H1 (cell line): ENCODE measurements at places on chromosomes 5 and 9. TPM values are rescaled to one million over a fixed set of nuclear protein-coding genes. Genes with fewer than 3 reads are reported as not detected.

DNA sequence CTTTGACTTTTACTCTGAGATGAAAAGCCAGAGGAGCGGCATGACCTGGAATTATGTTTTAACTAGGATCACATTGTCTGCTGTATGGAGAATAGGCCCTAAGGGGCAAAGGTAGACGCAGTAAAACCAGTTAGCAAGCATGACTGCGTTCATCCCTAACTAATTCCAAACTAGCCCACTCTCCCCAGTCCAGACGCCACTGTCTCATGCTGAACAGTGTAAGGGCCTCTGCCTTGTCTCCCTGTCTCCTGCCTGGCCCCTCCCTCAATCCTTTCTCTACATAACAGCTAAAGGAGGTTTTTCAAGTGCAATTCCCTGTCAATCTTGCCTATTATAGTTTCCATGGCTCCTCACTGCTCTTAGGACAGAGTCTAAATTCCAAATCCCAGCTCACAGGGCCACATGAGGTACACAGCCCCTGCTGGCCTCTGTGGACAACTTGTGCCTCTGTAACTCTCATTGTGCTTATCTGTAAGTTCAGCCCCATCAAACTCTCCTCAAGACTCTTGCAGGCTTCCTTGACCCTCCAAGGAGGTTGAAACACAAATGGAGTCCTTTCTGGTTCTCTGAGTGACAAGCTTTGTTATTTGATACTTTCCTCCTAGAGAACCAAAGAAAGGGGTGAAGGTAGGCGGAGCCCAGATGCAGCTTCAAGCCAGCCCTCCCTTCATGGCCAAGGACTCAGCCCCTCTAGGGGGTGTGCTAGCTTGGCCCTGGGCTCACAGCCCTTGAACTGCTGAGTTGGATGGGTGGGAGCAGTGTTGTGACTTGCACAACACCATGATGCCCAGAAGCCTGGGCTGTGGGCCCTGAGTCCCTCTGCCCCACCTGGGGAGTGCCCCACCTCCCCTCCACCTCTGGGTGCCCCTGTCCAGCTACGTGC is 16.0 kb upstream of the SLC22A4 start:
- H3K36me3 ChIP-seq, result no peaks in the 10 kb centered on the region
- no peaks in the 10 kb centered on the region for H3K27me3 ChIP-seq
- H3K27ac ChIP-seq, result no peak overlapping the region
- H3K4me3 ChIP-seq, result no peak overlapping the region
- peaks cover 1% of the 10 kb centered on the region; the same call in 1 of the 2 replicates for H3K4me1 ChIP-seq
- DNase-seq, result no peak

DNA sequence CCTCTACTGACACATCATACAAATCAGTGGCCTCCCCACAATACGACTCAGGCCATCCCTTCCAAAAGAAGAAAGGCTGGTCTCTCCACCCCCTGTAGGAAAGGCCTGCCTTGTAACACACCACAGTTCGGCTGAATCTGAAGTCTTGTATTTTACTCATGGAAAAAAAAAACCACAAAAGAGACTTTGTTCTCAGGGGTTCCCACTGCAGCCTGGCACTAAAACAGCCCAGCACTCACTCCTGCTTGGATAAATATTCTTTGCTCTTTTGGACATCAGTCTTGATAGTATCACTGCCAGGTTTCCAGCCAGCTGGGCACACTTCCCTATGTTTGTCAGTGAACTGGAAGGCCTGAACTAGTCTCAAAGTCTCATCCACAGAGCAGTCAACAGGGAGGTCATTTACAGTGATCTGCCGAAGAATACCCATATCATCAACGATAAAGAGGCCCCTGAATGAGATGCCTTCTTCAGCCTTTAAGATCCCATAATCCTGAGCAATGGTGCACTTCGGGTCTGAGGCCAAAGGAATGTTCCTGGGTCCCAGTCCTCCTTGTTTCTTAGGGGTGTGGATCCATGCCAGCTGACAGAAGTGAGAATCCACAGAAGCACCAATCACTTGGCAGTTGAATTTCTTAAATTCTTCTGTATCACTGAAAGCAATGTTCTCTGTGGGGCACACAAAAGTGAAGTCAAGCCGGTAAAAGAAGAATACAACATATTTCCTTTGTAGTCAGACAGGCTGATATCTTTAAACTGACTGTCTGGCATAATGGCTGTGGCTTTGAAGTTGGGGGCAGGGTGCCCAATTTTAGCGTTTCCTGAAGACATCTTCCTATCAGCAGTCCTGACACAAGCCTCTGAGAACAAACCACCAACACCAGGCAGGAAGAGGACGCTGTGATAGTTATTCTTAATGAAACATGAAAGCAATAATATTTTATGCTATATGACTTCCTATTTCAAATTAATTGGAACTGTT is 198.1 kb downstream of the LURAP1L start:
- no peak overlapping the region for H3K4me3 ChIP-seq
- H3K4me1 ChIP-seq, result no peaks in the 10 kb centered on the region
- H3K36me3 ChIP-seq, result no peaks in the 10 kb centered on the region
- no peak for DNase-seq

DNA sequence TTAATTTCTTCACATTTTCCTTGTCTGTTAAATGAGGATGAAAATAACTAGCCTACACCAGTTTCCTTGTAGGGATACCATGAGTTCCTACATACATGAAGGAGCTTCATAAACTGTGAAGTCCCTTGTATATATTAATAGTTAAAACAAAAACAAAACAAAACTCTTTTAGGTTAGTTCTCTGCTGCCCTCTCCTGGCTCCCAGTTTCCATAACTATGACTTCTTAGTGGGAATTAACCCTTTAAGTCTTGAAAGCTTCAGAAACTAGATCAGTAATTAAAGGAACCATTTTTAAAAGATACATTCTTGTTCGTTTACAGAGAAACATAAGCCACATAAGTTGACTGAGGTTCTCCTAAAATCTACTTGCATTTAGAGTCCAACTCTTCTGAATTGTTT is 500.0 kb upstream of the C9orf72 start:
- no peak overlapping the region for H3K27ac ChIP-seq
- H3K36me3 ChIP-seq, result no peaks in the 10 kb centered on the region
- no peak overlapping the region for H3K4me3 ChIP-seq
- no peaks in the 10 kb centered on the region for H3K27me3 ChIP-seq
- DNase-seq, result peak; percentile 9

- no peaks in the 10 kb centered on the region for H3K4me1 ChIP-seq
- H3K36me3 ChIP-seq, result peaks cover 1% of the 10 kb centered on the region; the same call in 1 of the 2 replicates
- DNase-seq, result no peak
- H3K27me3 ChIP-seq, result no peaks in the 10 kb centered on the region
These were observed 22.4 kb downstream of the UTP15 start for GRCh38 chr5:73587923-73588322.

DNA sequence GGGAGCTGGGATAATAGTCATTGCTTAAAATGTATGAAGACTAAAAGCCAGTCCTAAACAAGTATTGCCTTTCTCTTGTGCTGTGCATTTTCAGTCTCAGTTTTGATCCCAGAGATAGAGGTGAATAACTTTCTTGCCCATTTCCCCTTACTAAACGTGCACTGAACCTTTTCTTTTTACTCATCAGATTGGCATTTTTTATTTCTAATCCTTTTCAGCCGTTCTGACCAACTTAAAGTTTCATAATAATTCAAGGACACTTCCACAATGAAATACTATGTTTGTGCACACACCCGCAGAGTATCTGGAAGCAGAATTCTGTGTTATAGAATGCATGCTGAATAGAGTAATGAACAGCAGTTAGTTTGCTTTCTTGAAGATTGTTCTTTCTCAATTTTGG is 343.6 kb downstream of the LRRC70 start:
- no peaks in the 10 kb centered on the region for H3K36me3 ChIP-seq
- no peak overlapping the region for H3K4me3 ChIP-seq
- H3K27me3 ChIP-seq, result no peaks in the 10 kb centered on the region
- H3K4me1 ChIP-seq, result no peaks in the 10 kb centered on the region
- no peak overlapping the region for H3K27ac ChIP-seq
- DNase-seq, result no peak

DNA sequence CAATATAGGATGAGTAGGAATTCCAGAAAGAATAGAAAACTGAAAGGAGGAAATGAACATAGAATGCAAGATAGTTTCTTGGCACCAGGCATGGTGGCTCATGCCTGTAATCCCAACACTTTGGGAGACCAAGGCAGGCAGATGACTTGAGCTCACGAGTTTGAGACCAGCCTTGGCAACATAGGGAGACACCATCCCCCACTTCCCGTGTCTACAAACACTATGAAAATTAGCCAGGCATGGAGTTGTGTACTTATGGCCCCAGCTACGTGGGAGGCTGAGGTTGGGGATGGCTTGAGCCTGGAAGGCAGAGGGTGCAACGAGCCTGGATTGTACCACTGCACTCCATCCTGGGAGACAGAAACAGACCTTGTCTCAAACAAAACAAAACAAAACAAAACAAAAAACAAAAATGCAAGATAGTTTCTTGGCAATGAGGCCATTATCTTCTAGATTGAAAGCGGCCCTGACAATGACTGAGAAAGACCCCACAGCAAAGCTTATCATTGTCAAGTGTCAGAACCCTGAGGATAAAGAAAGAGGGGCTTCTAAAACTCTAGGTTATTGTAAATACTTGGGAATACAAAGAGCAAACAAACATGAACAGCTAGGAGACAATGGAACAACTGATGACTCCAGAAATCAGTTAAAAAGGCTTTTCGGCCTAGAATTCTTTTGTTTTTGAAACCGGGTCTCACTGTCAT is 9.2 kb downstream of the SQSTM1 start:
- H3K4me1 ChIP-seq, result peaks cover 3% of the 10 kb centered on the region; the same call in 1 of the 2 replicates
- H3K4me3 ChIP-seq, result no peak overlapping the region
- no peak overlapping the region for H3K27ac ChIP-seq
- no peak for DNase-seq
- no peaks in the 10 kb centered on the region for H3K27me3 ChIP-seq

- H3K36me3 ChIP-seq, result peaks cover 54% of the 10 kb centered on the region
- no peak overlapping the region for H3K4me3 ChIP-seq
- peaks cover 9% of the 10 kb centered on the region; the same call in 1 of the 2 replicates for H3K4me1 ChIP-seq
- H3K27me3 ChIP-seq, result no peaks in the 10 kb centered on the region
- DNase-seq, result no peak
These were observed 72.5 kb downstream of the SEMA6A start for GRCh38 chr5:116502138-116502537.

- no peak for DNase-seq
- H3K4me3 ChIP-seq, result no peak overlapping the region
- H3K27me3 ChIP-seq, result no peaks in the 10 kb centered on the region
These were observed 617.4 kb downstream of the BRINP1 start for GRCh38 chr9:118751848-118752223.

- H3K27me3 ChIP-seq, result no peaks in the 10 kb centered on the region
- no peak for DNase-seq
- H3K4me3 ChIP-seq, result no peak overlapping the region
- no peak overlapping the region for H3K27ac ChIP-seq
These were observed 56.8 kb downstream of the FAT2 start for GRCh38 chr5:151534350-151534749.

- H3K4me3 ChIP-seq, result no peak overlapping the region
- no peaks in the 10 kb centered on the region for H3K27me3 ChIP-seq
- no peaks in the 10 kb centered on the region for H3K36me3 ChIP-seq
- H3K4me1 ChIP-seq, result no peaks in the 10 kb centered on the region
These were observed 274.0 kb downstream of the NSG2 start for GRCh38 chr5:174319551-174319950.

DNA sequence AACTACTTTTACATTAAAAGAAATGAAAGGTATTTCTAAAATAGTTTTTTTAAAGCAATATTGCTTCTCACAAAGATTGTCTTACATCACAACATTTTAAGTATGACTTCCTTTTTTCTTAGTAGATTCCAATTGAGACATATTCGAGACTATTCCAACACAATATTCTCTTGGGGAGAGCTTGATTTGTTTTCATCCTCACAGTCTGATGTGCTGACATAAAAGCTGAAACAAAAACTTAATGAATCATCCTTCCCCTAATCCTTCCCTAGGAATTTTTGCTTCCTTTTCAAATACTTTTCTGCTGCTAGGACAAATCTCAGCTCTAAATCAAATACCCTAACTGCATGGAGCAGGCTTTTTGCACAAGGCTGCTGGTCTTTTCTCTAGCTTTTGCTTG is 245.8 kb upstream of the MAP3K1 start:
- no peaks in the 10 kb centered on the region for H3K27me3 ChIP-seq
- no peak for DNase-seq
- no peak overlapping the region for H3K27ac ChIP-seq
- no peak overlapping the region for H3K4me3 ChIP-seq
- H3K4me1 ChIP-seq, result no peaks in the 10 kb centered on the region

DNA sequence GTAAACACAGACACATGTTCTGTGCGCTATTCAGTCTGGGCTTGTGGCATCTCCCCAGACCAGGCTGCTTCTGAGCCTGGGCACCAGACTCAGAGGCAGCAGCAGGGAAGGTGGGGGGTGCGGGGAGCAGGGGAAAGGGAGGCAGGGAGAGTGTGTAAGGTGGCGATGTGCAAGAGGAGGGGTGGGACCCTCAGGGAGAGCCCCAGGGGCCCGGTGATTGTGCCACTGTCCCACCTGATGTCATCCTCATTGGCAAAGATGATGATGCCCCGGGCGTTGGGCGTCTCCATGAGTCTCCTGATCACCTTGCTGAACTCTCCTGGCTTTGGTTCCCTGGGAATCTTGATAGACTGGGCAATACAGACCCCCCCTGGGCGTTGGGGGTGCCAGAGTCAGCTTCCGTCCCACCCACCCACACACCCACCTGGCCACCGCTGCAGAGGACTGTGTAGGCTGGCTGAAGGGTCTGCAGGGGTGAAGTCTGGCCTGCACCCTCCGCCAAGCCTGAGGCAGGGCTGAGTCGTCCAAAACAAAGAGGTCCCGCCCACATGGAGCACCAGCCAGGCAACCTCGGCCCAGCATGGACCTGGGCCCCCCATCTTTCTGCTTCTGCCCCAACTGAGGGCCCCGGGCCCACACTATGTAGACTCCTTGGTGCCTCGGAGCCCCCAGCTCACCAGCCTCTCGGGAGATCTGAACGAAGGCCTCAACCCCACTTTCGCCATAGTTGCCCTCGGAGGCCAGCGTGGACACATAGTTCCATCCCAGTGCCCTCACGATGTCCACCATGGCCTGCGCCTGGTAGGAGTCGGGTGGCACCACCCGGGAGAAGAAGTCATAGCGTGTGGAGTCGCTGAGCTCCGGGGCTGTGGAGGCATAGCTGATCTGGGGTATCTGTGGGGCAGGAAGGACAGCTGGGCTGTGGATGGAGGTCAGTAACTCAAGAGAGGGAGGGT is 3.7 kb downstream of the GRM6 start:
- H3K36me3 ChIP-seq, result no peaks in the 10 kb centered on the region; the same call in 1 of the 2 replicates
- no peak overlapping the region for H3K4me3 ChIP-seq
- peaks cover 26% of the 10 kb centered on the region for H3K27me3 ChIP-seq
- peaks cover 13% of the 10 kb centered on the region for H3K4me1 ChIP-seq

Gene PLEKHG4B
- 42.9 and 43.6 TPM in 2 replicates for total RNA-seq

Gene BHMT2
- not detected in 2 replicates for total RNA-seq

Gene SOHLH1
- not detected in 2 replicates for total RNA-seq

Gene MYO10
- 107 and 114 TPM in 2 replicates for total RNA-seq

Gene SCAI
- total RNA-seq, result 19.8 and 21.8 TPM in 2 replicates
